ENCODE measurements at places on chromosomes 3 and 15.
A peak's percentile ranks its signal among the peaks of the same experiment; 100 is the strongest.

DNA sequence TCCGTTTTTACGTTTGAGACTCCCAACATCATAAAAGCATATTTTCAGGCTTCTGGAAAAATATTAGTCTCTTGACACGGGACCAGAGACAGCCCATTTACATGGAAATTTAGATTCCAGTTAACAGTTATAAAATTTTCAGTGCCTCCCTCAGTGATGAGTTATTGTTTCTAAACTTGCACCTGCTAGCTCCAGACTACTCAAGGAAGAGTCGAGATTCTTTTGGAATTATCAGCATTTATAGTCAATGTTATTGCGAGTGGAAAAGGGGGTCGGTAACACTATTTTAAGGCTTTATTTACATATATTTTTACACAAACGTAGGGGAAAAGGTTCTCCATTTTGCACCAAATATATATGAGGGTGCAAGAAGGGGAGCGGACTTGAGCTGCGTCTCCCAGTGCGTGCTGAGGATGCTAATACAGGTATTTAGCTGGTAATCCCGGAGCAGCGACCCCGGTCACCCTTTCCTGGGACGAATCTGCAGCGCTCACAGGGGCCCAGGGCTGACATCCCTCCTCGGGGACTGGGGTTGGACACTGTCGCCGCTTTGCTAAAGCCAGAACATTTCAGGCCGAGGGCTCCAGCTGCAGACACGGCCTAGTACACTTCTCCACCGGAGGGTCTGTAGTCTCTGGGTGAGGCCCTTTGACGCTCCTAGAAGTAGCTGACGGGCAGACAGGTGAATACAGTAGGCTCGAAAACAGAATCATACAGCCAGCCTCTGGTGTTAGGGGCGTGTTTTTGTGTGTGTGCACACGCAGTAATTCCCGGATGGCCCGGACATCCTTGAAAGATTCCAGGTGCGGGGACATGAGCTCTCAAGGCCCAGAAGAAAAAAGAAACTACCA lies 729 bp upstream of the ZBTB11 start:
- peak; percentile 8 for DNase-seq

GRCh38 chr3:49671291-49672288 lies 2.6 kb upstream of the APEH start:
- DNase-seq = peak; percentile 85

DNA sequence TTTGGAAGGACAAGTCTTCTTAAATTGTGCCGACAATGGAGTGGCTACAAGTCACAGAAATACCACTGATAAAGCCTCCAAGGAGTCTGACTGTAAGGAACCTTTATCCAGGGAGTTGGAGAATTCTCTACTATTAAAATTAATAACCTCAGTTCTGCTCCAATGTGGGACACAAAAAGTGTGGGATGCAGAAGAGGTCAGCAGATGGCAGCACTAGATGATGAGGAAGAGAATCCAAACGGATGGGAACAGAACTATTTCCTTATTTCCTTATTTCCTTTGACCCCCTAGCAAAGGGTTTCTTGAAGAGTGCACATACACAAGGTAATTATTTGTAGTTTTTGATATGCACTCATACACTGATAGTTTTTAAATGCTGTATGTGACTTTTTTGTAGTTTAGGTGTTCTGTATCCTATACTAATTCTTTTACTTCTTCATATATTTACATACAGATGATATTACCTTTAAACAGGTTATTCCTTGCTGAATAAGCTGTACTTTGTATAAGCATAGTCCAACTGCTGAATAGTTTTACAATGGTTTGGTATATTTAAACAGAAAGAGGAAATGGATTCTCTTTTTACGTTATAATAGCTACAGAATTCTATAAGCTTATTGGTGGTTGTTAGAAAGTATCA lies 25.6 kb upstream of the NLGN1 start:
- DNase-seq = peak; percentile 21

DNA sequence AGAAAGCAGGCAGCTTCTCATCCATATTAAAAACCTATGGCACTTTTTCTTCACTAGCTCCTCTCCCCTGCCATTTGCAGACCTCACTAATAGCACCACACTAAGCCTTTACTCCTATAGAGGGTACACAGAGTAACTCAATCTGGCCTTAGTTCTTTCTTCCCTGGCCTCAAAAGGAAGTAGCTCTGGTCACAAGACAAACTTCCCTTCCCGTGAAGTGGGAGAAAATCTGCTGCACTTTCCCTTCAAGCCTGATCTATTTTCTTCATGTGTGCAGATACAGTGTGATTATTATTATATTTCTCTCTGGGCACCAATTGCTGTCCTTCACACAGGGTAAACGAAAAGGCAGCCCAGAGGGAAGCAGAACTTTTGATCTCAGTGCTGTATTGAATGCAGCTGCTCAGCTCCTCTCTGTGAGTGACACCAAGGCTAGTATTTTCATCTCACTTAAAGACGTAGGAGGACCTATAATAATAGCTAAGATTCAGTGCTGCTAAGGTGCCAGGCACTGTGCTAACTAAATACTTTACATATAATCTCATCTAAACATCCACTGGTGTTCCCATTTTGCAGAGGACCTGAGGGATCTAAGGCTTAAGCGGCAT lies 61.9 kb upstream of the RASGRP1 start:
- no peak for DNase-seq

DNA sequence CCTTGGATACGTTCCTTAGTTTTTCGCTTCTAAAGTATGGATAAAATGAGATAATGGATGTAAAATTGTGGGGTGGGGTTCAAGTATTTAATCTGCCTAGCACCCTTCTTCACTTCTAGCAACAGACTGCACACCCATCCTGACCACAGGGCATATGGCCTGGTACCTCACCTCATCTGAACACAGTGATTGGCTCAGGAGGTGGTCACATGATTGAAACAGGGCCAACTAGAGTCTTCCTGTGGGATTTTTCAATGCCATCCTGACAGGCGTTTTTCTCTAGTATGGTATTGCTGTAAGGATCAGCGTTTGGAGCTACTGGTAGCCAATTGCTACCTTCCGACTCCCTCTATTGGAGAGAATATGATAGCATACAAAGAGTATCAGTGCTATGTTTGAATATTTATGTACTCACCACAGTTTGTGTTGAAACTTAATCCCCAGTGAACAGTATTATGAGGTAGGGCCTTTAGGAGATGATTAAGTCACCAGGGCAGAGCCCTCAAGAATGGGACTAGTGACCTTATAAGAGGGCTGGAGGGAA lies 172.2 kb downstream of the PPM1L start:
- DNase-seq = no peak

DNA sequence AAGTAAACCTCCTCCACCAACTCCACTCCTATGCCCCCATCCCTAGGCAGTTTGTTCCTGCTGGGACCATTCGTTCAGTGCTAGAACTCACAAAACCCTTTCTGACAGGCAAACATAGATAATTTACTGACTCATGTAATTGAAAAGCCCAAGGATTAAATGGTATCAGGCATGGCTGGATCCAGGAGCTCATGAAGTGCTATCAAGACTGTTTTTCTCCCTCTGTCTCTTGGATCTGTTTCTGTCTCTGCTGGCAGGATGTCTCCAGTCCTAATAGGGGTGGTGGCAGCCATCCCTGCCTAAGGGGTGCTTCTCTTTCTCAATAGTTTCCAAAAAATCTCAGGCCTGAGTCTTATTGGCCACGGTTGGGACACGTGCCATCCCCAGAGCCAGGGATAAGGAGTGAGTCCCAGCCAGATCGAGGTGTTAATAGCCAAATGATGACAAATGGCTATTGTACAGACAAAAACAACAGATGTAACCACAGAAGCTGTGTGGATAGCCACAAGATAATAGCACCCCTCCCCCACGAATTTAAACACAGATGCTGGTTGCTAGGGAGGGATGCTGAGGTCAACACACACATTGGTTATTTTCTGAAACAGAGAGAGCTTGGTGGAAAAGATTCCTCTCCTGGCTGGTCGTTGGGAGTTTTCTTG lies 168.6 kb downstream of the SHQ1 start:
- DNase-seq = no peak

GRCh38 chr3:129973853-129974563 lies 512 bp upstream of the TRH start:
- no peak for DNase-seq

- no peak for DNase-seq
Observed at GRCh38 chr15:72764656-72765055, 18.9 kb downstream of the ADPGK start.

- no peak for DNase-seq
Observed at GRCh38 chr3:72702997-72703396, 145.2 kb downstream of the SHQ1 start.

- DNase-seq = peak; percentile 66
Observed at GRCh38 chr3:54931182-54931581, 3.3 kb upstream of the LRTM1 start.

Data from SK-N-SH (cell line).